ENCODE measurements at places on chromosomes 7 and 10. TPM values are rescaled to one million over a fixed set of nuclear protein-coding genes. Genes with fewer than 3 reads are reported as not detected.

DNA sequence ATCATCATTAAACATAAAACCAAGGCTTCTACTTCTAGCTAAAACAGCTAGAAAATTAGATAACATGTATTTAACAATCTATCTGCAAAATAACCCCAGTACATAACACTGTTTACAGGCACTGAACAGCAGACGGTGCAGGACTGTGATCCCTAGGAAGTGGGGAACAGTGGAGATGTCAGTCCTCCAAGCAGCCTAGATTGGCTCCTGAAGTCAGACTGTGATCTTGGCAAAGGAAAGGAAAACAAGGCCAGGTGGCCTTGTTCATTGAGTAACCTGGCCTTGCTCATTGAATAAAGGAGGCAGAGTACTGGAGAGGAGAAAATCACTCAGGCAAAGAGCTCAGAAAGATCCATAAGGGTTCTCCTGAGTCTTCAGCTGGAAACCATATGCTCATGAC, 77.7 kb upstream of the DIP2C start:
- DNase-seq: no peak

DNA sequence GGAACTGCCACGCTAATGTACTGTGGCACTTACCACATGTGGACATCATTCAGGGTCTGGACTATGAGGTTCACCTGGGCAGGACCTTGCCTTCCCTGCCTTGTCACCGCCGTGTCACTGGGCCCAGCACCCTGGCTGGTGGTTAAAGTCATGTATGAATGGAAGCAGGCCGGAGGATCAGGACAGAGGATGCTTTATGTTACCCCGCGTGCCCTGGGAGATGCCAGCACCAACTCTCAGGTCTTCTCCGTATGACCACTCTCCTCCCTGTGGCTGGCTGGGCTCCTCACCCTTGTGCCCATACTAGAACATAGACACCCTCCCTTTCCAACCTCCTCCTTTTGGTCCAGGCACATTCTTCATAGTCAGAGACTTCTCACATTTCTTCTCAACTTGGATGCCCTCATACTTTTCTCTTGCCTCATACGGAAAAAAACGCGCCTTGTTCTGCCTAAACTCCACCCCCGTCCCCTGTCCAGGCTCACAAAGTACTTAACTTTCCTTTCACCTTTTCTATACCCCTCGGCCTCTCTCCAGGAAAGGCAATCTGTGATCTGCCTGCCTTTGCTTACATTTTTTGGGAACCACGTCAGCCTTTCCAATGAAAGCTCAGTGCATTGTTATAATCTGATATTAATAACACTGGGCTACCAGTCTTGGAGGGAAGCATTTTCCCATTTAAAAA, 240.0 kb downstream of the TEX36 start:
- DNase-seq: no peak

GRCh38 chr10:31345886-31346285, 26.9 kb downstream of the ZEB1 start:
- DNase-seq: no peak

DNA sequence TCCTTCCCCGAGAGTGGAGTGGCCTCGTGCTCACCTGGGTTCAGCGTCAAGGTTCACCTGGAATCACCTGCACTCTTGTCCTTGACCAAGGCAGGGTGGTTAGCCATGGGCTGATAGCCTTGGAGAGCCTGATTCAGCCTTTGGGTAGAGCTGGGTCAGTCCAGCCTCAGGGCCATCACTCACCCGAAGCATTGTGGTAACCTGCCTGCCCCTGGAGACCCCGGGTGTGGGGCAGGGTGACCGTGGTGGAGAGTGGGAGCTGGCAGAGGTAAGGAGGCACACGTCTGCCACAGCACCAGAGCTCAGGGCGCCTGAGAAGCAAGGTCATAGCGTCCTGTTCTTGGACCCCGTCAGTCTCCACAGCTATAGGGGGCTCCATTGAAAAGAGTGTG, 27.8 kb upstream of the WDFY4 start:
- DNase-seq: no peak

GRCh38 chr7:56188823-56189346, 72.7 kb upstream of the NUPR2 start:
- no peak for DNase-seq

GRCh38 chr10:44023517-44023916, 361.4 kb downstream of the CXCL12 start:
- no peak for DNase-seq

GRCh38 chr7:80147543-80148391, 13.1 kb downstream of the GNAI1 start:
- no peak for DNase-seq

DNA sequence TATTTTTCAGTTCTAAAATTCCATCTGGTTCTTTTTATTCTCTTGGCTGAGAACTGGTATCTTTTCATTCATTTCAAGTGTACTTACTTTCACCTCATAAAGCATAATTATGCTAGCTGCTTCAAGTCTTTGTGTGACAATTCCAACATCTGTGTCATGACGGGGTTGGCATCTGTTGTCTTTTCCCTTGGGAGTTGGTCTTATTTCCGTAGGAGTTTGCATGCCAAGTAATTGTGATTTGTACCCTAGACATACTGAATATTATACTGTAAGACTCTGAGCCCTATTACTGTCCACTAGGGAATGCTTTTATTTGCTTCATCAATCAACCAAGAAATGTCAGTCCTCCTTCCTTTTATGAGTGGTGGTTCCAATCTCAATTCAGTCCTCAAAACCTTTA, 24.6 kb upstream of the HUS1 start:
- DNase-seq: no peak

- DNase-seq: no peak
These were observed 569.5 kb downstream of the TYW1 start for GRCh38 chr7:67566101-67566500.

GRCh38 chr7:152521420-152522337, 85.9 kb upstream of the KMT2C start:
- DNase-seq: no peak

The CCAR1 gene
- total RNA-seq: 21.5 TPM

The WDR86 gene
- 0.37 TPM for total RNA-seq

The SOSTDC1 gene
- total RNA-seq: 1.4 TPM

The DGKI gene
- total RNA-seq: 0.47 TPM
